ENCODE measurements at places on chromosomes 7 and 10.

- DNase-seq = no peak
Measured at GRCh38 chr7:41870461-41871138, 167.7 kb upstream of the INHBA start.

DNA sequence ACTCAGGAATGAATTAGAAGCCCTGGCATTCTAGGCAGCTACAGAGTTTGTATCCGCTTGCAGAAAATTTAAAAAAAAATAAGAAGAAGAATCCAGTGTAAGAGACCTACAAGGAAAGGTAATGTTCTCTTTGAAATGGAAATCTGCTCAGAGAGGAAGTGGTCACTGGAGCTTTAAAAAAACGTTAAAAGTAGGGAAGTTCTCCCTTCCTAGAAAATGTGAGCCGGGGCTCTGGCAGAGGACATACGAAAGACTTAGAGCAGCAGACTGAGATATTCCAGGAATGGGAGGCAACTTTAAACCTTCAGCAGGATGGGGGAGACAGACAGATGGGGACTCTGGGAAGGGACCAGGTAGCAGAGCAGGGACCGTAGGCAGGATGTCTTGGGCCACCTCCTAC, 149.4 kb upstream of the NPS start:
- DNase-seq = no peak

DNA sequence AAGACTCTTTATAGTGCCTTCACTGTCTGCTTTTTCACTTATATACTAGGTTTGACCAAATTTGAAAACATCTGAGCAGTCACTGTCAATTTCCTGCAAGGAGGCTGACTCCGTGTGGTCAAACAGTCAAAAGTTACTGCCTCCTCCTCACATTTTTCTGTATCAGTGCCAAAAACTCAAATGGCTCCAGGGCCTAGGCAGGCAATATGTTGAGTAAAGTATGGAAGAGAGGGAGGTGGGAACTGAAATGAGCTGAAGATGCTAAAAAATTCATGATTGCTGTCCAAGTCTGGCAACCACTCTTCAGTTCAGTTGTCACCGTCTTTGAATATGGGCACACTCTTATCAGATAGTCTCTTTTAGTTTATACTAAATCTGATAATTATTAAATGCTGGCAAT, 551.6 kb downstream of the CCSER2 start:
- DNase-seq = no peak

GRCh38 chr7:19585761-19586160, 123.1 kb downstream of the POLR1F start:
- DNase-seq = no peak

GRCh38 chr10:17238445-17239291, 10.6 kb downstream of the VIM start:
- no peak for DNase-seq

GRCh38 chr10:69362471-69362954, 54.2 kb downstream of the TACR2 start:
- peak; percentile 69 for DNase-seq

- DNase-seq = no peak
Measured at GRCh38 chr10:123044391-123044790, 35.6 kb downstream of the ACADSB start.

GRCh38 chr7:133854739-133855138, 272.4 kb upstream of the LRGUK start:
- no peak for DNase-seq

DNA sequence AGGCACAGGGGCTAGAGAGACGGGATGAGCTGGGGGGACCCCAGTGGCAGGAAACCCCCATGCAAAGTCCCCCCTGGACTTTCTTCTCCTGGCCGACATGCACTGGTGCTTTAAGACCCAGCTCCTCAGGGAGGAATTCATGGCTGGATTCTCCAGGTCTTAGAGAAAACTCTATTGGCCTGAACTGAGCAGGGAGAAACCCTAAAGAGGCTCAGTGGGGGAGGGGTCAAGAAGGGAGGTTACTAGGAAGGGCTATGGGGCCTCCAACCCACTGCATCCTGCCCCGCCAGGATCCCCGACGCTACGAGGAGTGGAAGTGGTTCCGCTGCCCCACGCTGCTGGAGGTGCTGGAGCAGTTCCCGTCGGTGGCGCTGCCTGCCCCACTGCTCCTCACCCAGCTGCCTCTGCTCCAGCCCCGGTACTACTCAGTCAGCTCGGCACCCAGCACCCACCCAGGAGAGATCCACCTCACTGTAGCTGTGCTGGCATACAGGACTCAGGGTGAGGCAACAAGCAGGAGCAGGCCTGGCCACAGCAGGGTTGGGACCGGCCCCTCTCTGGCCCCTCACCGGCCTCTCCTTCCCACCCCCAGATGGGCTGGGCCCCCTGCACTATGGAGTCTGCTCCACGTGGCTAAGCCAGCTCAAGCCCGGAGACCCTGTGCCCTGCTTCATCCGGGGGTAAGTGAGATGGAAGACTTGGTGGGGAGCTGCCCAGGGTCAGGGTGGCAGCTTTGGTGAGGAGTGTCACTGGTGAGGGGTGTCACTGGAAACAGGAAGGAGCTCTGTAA, 13.8 kb downstream of the ATG9B start:
- no peak for DNase-seq

GRCh38 chr7:141593134-141593533, 41.9 kb downstream of the AGK start:
- DNase-seq = no peak

DNA sequence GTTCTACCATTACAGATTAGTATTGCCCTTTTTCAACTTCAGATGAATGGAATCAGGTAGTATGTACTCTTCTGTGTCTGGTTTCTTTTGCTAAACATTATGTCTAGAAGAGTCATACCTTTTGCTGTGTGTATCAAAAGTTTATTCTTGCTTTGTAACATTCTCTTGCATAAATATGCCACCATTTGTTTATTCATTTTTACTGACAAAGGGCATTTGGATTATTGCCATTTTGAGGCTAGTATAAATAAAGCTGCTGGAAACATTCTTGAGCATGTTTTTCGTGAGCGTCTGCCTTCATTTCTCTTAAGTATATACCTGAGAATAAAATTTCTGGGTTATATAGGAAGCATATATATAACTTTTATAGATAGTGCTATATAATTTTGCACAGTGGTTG, 121.7 kb upstream of the CSTF2T start:
- DNase-seq = no peak

DNA sequence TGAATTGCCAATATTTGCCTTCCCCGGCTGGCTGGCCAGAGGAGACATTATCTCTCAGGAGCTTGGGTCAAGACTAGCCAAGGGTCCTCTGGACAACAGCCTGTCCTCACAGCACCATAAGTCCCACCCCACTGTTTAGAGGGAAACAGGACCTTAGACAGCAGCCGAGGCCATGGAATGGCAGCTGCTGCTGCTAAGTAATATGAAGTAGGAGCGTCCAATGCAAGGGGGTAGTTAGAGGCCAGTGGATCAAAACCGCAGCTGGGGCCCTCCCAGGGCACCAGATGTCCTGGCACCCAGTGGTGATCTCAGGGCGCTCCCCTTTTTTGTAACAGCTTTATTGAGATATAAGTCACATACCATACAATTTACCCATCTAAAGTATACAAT, 12.9 kb upstream of the KCP start:
- DNase-seq = no peak

DNA sequence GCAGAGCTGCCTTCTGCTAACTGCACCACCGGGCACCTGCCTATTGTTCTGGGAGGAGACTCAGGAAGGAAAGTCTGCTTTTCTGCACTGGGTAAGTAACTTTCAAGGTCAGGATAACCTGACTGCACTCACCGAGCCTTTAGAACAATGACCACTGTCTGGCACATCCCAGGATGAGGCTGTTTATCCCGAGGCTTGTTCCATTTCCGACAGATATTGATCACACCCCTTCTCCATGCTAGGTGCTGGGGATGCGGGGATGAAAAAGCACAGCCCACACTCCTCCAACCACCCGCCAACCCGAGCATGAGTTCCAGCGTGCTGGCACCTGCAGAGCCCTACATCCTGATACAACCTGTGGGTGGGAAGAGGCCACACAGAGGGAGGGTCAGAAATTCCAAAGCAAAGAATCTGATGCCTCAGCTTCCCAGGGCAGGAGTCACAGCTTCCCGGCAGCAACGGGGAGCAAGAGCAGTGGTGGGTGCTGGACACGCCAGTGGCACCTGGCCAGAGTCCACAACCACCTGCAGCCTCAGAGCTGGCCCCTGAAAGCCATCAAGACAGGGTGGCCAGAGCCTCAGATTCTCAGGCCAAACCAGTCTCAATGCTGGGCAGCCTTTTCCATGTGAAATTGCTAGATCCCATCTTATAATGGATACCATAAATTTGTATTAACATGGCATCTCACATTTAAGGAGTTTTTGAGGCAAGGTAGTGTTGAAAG, 34.9 kb upstream of the CNPY1 start:
- no peak for DNase-seq

DNA sequence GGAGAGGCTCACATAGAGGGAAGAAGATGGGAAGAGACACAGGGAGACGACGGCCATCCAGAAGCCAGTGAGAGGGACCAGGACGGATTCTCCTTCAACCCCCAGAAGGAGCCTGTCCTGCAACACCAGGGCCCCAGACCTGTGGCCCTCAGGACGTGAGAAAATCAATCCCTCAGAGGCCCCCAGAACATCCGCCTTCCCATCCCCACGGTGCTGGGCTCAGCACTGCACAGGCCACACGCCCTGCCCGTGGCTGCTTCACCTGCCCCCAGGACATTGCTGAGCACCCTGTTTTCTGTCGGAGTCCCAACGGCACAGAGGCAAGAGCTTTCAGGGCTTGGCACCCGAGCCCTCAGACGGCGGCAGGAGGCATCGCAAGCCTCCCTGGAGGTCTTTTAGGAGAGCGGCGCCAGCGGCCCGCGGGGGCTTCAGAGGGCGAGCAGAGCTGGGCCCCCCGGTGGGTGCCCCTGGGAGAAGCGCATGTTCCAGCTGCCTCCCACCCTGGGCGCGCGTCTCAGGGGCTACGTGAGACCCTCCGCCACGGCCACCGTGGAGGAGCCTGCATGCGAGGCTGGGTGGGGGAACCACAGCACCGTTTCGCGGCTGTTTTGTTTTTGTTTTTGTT, 42.8 kb downstream of the PDGFA start:
- DNase-seq = peak; percentile 7

DNA sequence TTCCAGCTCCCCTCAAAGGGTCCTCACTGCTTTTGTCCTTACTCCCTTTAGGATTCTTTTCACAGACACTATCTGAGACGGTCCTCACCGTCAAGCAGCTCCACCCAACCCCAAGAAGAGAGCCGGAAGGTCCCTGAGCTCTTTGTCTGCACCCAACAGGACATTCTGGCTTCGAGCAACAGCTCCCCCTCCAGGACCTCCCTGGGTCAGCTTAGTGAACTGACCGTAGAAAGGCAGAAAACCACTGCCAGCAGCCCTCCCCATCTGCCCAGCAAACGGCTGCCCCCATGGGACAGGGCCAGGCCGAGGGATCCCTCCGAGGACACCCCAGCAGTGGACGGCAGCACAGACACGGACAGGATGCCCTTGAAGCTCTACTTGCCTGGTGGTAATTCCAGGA, 19.9 kb downstream of the MINDY4 start:
- DNase-seq = no peak

DNA sequence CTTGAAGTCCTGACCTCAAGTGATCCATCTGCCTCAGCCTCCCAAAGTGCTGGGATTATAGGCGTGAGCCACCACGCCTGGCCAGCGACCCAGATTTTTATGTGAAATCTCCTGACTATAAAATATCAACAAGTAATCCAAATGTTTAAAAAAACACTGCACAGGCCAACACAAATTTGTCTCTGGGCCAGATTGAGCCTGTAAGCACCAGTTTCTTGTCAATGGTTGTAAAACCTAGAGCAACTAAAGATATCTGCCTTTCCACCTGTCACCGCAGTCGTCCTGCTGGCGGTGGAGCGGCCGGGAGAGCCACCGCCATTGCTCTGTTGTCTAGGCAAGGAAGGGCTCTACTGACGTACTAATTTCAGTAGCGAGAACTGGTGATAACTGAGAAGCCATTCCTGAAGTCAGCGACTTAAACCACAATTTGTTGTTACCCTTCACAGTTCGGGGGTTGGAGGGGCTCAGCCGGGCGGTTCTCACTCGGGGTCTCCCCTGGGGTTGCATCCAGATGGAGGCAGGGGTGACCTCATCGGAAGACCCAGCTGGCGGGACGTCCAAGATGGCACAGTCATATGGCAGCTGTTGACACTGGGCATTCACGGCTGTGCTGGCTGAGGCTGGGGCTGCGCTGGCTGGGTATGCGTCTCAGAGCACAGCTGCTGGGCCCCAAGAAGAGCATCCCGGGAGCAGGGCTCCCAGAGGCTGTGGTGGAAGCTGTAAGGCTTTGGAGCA, 55.2 kb upstream of the PDGFA start:
- no peak for DNase-seq

DNA sequence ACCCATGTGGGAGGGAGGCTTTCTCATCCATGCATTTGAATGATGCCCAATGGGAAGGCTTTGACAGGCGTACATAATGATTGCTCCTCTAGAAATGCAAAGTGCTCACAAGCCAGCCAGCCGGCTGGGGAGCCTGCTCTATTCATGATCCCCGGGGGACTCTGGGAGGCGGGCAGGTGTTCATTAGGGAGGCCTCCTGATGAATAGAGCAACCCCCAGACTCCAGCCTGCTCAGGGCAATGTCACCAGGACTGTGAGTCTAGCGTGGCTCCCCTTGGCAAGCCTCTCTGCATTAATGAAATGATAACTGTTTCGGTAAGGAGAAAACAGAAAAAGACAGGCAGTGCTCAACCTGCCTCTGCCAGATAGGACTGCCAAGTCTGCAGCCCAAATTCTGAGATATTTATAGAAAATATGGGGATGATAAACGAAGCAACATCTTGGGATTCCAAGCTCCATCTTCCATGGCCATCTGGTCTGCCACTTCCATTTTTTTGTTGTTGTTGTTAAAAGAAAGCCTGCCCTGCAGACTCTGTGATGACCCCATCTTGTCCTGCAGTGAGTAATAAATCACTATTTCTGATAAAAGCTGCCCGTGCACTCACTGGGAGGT, 236.4 kb downstream of the PRPF18 start:
- no peak for DNase-seq

GRCh38 chr10:24086296-24087086, 122.4 kb upstream of the KIAA1217 start:
- DNase-seq = no peak

DNA sequence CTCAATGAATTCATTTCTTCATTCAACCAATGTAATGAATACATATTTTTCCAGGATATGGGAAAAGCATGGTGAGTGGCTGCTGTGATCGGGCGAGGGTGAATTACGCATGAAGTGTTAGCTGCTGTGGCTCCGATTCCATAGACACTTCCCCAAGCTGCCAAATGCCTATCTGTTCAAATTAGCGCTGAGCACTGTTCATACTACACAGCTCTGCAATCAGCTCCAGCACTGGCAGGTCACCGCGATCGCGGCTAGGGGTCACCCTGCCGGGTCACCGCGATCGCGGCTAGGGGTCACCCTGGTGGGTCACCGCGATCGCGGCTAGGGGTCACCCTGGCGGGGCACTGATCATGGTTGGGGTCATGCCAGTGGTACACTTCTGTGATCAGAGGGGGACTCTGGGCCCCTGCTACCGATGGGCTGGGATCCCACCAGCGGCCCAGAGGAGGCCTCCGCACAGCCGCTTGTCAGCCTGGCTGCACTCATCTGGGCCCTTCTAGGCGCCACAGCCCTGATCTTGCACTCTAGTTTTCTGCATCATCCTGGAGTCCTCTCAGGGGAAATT, 49.3 kb downstream of the JAKMIP3 start:
- peak; percentile 5 for DNase-seq

- no peak for DNase-seq
Measured at GRCh38 chr7:72405418-72405817, 6.7 kb downstream of the CALN1 start.

GRCh38 chr7:36717586-36717985, 6.7 kb downstream of the AOAH start:
- no peak for DNase-seq

GRCh38 chr7:29443552-29443951, 120.1 kb upstream of the PRR15 start:
- DNase-seq = no peak

- DNase-seq = no peak
Measured at GRCh38 chr7:113824117-113824823, 94.5 kb downstream of the PPP1R3A start.

All from left ventricle myocardium inferior (tissue), 1 donor.